ENCODE measurements at places on chromosomes 3 and 15.

- no peak for DNase-seq
Observed at GRCh38 chr3:186997473-186997939, 67.2 kb downstream of the ST6GAL1 start.

DNA sequence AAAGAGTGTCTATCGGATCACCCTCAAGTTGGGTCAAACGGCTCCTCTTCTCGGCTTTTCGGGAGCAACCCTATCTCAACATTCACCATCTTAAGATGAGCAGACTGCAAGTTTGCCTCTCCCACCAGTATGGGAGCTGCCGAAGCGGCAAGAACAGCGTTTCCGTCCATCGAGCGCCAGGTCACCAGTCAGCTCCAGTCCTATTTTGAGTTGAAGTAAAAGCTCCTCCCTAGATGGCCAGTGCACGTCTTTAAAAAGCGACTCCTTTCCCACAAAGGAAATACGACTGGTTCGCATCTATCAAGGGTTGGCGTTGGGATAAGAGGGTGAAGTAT lies 369 bp upstream of the U2SURP start:
- no peak for DNase-seq

- DNase-seq: no peak
Observed at GRCh38 chr3:108208831-108209230, 13.4 kb downstream of the IFT57 start.

- peak; percentile 57 for DNase-seq
Observed at GRCh38 chr3:52190294-52191074, 7.5 kb upstream of the ALAS1 start.

GRCh38 chr15:35496585-35496984 lies 49.4 kb downstream of the DPH6 start:
- DNase-seq: peak; percentile 31

- no peak for DNase-seq
Observed at GRCh38 chr3:58522759-58523425, 14.1 kb downstream of the ACOX2 start.

GRCh38 chr15:61367953-61368352 lies 138.9 kb upstream of the RORA start:
- DNase-seq: no peak

DNA sequence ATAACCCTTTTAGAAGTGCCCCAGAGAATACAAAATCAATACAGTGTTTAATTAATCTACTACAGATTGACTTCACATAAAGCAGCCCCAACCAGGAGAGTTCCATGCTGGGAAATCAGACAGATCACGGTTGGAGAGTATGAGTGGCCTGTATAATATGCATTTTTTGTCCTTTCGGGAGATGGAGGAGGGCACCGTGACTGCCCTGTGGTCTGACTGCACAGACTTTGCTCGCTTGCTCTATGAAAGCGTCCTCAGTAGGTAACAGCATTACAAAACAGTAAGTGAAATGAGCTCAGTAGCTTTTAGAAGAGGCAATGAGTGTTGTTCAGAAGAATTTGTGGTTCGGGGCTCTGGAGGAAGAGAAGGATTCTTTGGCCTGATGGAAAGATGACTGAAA lies 34.2 kb upstream of the SKIL start:
- peak; percentile 24 for DNase-seq

- DNase-seq: peak; percentile 80
Observed at GRCh38 chr3:115788921-115789470, 165.7 kb downstream of the GAP43 start.

- DNase-seq: no peak
Observed at GRCh38 chr3:31389939-31390338, 142.8 kb upstream of the STT3B start.

DNA sequence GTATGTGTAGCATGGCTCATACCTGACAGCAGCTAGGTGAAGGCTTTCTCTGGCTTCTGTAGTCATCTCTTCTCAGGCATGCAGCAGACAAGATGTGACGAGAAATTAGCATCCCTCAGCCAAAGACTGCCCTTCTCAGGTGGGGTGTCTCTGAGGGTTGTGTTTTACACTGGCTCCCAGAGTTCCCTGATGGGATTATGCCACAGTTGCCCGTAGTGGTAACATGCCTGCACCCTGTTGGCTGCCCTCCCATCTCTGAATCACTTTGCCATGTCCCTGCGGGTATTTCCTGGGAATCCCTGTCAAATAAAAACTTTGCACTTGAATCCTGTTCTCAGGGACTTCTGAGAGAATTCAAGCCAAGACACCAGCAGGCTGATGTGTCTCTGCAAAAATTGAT lies 70.5 kb downstream of the LRTM1 start:
- no peak for DNase-seq

DNA sequence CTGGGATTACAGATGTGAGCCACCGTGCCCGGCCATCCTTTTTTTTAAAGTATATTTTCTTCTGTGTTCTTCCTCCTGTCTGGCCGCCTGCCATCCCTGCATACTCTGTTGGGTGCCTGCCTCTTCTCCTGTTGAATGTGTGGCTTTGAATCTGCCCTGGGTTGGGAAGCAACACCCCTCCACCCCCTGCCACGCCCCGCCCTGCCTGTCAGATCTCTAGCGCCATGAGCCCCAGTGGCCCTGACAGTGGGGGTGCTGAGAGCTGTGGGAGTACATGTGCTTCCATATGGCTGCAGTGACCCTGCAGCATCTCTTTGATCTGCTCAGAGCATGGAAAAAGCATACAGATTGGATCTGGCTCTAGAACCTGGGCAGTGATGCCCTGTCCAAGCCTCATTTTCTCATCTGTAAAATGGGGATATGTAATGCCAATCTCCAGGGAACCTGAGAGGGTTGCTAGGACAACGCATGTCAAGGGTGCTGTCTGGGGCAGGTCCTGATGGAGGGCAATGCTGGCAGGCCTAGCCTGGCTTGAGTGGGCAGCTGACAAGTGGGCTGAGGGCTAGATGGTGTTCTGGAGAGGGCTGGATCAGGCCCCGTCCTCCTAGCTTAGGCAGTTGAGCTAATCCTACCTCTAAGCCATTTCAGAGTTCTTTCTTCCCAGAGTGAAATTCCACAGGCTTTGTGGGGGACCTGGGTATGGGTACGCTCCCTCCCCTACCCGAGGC lies 23.9 kb downstream of the CCDC13 start:
- DNase-seq: no peak

DNA sequence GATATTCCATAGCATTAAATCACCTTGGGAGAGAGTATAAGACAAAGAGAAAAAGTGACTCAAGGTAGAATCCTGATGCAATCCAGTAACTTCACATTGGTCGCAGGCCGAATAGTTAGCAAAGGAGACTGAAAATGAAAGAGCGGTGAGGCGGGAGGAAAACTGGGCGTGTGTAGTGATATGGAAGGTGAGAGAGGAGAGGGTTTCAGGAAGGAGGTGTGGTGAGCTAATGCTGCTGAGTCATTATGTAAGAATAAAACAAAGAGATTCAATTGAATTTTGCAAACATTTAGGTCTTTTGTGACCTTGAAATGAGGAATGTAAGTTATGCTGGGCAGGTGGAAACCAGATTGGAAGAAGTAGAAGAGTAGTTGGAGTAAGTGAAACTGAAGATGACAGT lies 235.3 kb downstream of the C3orf38 start:
- no peak for DNase-seq

DNA sequence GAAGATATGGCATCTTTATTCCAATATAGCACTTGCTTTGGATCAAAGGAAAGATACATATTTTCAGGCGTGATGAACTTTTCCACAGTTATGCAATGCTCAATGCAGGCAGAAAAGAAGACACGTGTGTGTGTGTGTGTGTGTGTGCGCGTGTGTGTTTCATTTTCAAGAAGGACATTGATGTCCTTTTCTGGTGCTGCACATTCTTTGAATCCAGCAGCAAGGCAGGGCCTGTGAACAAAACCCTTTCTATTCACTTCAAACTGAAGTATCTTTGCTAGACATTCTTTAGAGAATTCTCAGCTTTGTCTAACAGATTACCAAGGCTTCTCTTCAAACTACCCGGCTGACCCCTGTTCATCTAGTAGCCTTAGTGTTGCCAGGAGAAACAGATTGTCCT lies 124.6 kb downstream of the CD47 start:
- DNase-seq: no peak

DNA sequence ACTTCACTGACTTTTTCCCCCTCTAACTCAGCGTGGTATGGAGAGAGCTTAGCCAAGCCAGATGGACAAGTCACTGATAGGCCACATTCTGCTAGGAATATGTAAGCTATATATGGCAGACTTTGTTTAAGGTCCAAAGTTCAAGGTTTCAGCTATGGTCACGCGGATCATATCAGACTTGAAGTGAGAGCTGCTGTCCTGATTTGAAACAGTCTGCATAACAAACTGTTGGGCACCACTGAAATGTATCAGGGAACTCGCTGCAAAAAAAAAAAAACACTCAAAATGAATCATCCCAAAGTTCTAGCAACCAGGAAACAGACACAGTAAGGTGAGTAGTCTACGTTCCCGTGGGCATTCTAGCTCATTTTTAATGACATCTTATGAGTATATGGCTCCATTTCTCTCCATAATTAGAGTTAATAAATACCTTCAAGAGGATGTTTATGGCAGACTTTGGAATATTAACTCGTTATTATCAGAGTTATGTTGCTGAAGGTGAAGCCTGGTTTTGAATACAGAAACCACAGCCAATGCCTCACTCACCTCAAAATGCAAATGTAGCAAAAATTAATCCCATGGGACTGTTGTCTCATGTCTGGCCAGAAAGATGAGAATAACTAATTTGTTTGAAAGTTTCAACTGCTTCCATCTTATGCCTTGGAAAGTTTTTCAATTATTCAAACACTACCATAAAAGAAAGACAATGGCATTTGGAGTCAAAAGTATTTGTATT lies 12.3 kb downstream of the DPH3 start:
- peak; percentile 16 for DNase-seq

GRCh38 chr15:29139540-29140459 lies 129.8 kb downstream of the NSMCE3 start:
- peak; percentile 8 for DNase-seq

DNA sequence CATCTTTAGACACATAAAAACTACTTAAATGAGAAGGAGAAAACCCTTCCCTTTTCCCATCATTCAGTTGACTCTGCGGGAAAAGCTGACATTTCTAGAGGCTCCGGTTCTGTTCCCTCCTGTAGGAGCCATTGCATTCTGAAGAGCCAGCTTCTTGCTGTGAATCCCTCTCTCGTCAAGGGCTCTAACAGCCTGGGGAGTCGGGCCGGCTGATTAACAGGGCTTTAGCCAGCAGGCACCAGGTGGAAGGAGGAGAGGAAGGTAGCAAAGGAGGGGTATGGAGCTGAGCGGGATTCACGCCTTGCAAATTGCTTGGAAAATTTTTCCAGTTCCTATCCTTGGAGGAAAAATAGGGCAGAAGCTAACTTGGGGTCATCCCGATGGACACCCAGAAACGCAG lies 108.3 kb upstream of the UBE2E1 start:
- DNase-seq: no peak

DNA sequence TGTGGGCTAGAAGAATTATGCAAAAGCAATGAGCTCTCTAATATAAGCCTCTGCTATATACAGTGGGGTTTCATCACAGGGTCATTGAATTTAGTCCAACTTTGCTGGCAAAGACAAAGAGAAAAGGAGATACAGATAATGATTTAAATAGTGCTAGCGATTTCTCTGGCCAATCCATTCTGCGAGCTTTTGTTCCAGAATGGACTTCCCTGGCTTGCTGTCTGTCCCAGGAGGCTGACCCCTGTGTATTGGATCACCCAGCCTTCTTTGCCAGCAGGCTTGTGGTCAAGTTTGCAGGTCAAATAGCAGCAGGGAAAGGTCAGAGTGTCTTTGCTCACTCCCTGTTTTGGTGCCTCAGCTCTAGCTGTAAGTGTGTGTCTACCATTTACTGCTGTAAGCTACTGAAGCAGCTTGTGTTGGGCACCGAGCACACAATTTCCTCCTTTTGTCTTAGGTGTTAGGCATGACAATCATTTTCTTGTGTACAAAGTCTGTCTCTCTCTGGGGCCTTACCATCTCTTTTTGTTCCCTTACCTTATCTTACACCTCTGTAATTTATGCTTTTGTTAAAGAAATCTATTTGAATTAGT lies 55.7 kb downstream of the UNC13C start:
- DNase-seq: no peak

DNA sequence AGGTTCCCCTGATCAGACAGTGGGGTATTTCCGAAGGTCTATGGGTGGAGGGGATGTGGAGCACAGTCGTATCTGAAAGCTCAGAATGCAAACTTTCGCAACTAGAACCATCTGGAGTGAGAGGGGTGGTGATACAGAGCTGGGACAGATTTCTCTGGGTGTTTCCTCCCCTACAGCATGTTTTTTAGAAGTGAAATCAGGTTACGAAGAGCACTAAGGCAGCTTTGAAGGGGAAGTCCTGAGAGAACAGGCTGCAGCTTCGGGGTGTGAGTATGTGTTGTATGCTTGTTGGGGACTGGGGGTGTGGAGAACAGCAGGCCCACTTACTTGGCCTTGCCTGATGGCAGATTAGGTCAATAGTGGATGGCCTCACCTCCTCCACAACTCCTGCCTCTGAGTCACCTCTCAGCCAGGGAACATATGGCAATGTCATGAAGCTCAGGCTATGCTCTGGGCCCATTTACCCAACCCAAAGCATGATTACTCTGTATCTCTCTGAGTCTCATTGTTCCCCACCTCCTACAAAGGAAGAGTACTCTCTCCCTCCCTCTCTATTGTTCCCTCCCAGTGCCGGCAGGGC lies 107.2 kb upstream of the RASGRP1 start:
- peak; percentile 21 for DNase-seq

GRCh38 chr3:58999134-58999773 lies 50.6 kb downstream of the CFAP20DC start:
- DNase-seq: peak; percentile 61

GRCh38 chr3:197494366-197495058 lies 61.3 kb downstream of the BDH1 start:
- peak; percentile 37 for DNase-seq

GRCh38 chr3:37237252-37237651 lies 62.9 kb upstream of the LRRFIP2 start:
- peak; percentile 45 for DNase-seq

- no peak for DNase-seq
Observed at GRCh38 chr3:41001556-41001955, 197.7 kb upstream of the CTNNB1 start.

DNA sequence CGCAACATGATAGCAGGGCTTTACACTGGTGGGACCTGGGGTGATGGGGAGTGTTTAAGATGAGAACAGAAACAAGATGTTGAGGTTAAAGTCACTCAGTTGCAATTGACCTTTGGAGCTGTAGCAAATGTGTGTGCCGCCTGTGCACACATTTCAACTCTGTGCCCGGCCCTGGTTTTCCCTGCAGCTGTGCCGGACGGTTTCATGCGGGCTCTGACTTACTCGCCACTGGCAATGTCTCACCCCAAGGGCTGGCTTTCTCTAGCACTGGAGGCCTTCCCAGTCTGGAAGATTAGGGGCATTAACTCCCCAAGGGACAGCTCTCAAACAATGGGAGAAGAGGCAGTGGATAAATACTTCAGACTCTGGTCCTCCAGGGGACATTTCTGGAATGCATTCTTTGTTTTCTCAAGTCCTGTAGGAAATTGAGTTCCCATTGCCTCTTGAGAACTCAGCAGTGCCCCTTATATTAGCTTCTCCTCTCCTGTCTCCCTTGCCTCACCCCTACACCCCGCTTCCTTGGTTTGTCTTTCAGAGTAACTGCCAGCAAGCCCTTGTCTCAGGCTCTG lies 152.5 kb downstream of the EDEM1 start:
- no peak for DNase-seq

- peak; percentile 97 for DNase-seq
Observed at GRCh38 chr3:133943639-133944141, 48.0 kb upstream of the RAB6B start.

Measured in amniotic epithelial cell (primary cell).